Ammon's horn (tissue), 1 donor: ENCODE measurements at places on chromosomes 3 and 15.
A peak's percentile ranks its signal among the peaks of the same experiment; 100 is the strongest.

- DNase-seq, result no peak
Measured at GRCh38 chr3:115503394-115503793, 119.9 kb upstream of the GAP43 start.

DNA sequence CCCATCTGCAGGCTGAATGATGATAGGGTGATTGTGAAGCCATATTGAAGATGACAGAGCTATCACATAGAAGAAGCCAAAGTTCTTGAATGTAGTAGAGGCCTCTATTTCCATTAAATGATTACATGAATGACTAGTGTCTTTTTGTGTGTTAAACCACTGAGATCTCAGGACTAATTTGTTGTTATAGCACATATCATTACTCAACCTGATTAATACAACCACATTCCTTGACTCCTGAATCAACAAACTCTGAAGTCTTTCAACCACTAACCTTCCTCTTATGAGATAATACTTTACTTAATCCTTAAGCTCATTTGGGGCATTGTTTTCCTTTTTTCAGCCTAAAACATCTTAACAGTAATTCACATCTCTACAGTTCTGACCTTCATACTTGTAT is 564.5 kb upstream of the ADAMTS9 start:
- DNase-seq, result no peak

- DNase-seq, result peak; percentile 52
Measured at GRCh38 chr15:29968099-29968894, 114.5 kb upstream of the GOLGA8J start.

- DNase-seq, result no peak
Measured at GRCh38 chr15:81296186-81296585, 27.8 kb downstream of the STARD5 start.

- peak; percentile 40 for DNase-seq
Measured at GRCh38 chr3:194487289-194488054, 670 bp upstream of the ATP13A3 start.

- peak; percentile 67 for DNase-seq
Measured at GRCh38 chr15:84874981-84875699, 9.3 kb upstream of the SLC28A1 start.
